Tongue (tissue), 3 donors: ENCODE measurements at places on chromosomes 2 and 18. TPM values are rescaled to one million over a fixed set of nuclear protein-coding genes. Genes with fewer than 3 reads are reported as not detected.

FAP gene
- total RNA-seq, result 50.0 TPM

SCG2 gene
- 2.4 TPM for total RNA-seq

CPS1 gene
- total RNA-seq, result 2.8 TPM

COL5A2 gene
- 607 TPM for total RNA-seq

CRIM1 gene
- 57.2 TPM for total RNA-seq

TXNDC2 gene
- not detected for total RNA-seq
